Activated CD4-positive, alpha-beta memory T cell treated with anti-CD3 and anti-CD28 coated beads for 36 hours (primary cell): ENCODE measurements at places on chromosomes 2 and 18. TPM values are rescaled to one million over a fixed set of nuclear protein-coding genes. Genes with fewer than 3 reads are reported as not detected.
A peak's percentile ranks its signal among the peaks of the same experiment; 100 is the strongest.

- no peak for DNase-seq
These were observed 62.8 kb downstream of the AGFG1 start for GRCh38 chr2:227534714-227535113.

DNA sequence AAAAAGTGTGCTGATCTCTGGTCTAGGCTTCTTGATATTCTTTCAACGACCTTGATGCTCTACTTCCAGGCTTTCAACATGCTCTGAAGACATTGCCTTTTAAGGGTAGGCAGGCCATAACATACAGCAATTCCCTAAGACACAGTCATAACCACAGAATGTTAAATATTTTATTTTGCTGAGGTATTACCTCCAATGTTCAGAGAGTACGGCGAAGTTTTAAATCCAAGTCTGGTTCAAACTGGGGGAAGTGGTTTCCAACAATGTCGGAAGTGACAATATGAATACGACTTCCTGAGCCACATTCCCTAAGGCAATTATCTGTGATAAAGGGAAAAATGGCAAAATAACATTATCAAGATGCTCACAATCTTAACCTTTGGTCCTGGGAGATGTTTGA lies 1077.9 kb upstream of the PIK3C3 start:
- no peak for DNase-seq

DNA sequence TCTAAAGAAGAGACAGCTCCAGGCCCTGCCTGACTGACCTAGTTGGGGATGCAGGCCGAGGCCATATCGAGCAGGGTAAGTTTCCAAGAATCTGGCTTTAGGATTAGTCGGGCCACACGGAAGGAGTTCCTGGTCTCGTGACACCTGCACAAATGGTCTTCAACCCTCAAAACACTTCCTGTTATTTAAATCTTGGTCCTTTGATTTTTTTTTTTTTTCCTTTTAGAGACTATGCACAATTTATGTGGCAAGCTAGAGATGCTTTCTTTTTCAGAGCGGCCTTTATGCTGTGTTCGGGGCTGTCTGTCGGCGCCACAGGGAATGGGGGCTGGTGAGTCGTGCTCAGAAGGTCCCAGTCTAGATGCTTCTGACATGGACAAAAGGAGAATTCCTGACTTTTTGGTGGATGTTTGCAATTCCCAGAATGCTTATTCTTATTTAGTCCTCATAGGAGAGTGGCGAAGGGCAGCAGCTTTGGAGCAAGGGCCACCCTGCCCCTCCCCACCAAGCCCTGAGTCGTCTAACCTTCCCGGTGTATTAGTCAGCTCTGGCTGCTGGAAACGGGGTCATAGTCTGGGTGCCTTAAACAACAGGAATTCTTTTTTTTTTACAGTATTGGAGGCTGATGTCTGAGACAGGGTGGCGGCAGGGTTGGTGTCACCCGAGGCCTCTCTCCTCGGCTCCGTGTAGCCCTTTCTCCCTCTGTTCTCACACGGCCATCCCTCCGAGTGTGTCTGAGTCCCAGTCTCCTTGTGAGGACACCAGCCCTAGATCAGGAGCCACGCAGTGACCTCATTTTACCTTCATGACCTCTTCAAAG lies 27.4 kb downstream of the HPCAL1 start:
- DNase-seq: peak; percentile 38

GRCh38 chr18:11419338-11419737 lies 190.1 kb upstream of the SLC35G4 start:
- no peak for DNase-seq

DNA sequence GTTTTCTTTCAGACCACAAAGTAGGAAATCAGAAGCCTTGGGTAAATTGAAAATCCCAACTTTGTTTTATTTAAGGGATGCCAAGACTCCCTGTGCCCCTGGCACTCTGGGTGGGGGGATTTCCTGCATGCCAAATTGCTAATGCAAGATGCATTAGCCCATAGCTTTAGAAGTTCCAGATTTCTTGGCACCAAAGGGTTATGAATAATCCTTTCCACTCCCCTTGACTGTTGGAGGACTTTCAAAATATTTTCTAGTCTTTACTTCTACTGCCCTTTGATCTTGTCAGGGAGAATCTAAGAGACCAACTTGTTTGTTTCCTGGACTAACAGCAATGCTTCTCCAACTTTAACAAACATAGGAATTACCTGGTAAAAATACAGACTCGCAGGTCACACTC lies 81.8 kb upstream of the TGIF1 start:
- DNase-seq: no peak

DNA sequence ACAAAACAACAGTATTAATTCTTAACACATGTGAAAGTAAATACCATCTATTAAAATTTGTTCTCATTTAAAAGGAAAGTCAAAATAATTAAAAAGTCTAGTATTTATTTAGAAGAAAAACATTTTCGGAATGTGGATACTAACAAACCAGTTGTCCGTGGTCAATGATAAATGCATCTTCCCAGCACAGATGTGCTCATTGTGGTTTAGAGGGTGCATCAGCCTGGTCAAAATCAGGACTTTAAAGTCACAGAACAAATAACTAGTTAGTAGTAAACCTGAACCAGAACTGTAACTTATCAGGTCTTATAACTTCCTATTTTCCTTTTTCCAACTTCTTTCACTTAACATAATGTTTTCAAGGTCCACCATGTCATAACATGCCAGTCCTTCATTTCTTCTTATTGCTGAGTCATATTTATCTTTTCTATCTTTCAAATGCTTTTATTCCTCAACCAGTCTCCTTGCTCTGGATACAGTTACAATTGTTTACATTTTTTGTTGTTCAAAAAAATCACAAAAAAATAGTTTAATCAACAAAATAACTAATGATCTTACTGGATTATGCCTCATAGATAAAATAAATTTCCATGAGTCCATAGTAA lies 55.8 kb downstream of the ID2 start:
- DNase-seq: no peak

DNA sequence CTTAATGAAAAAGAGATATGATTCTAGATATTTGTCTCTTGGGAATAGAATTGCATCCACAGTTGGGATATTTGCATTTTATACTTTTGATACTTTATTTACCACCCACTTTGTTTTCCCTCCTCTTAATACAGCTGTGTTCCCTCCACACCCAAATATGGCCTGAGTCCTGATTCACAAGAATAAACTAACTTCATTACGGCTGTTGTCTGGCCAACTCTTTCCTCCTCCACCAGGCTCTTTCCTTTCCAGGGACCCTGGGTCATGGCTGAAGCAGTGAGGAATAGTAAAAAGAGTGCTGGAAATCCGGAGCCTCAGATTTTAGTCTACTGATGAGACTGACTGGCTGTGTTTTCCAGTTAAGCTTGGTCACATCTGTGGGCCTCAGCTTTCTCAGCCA lies 48.4 kb upstream of the STAM2 start:
- DNase-seq: no peak

- DNase-seq: no peak
These were observed 74.8 kb upstream of the COL5A2 start for GRCh38 chr2:189254268-189254883.

DNA sequence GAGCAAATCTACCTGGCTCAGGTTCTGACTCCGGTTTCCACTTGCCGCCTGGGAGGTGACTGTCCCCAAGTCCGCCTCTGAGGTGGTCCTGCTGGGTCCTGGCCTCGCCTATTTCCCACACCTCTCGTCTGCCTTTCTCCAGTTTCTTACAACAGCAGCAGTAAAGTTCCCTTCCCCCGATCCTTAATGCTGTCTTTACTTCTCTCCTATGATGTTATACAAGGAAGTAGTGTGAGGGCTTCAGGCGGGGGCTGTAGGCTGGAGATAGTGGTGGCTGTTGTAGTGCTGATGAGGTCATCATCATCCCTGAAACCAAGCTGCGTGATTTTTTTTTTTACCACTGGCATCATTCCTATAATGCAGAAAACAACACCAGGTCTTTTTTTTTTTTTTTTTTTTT lies 18.9 kb downstream of the TGIF1 start:
- DNase-seq: no peak

GRCh38 chr18:12656938-12657683 lies 796 bp downstream of the SPIRE1 start:
- peak; percentile 37 for DNase-seq

DNA sequence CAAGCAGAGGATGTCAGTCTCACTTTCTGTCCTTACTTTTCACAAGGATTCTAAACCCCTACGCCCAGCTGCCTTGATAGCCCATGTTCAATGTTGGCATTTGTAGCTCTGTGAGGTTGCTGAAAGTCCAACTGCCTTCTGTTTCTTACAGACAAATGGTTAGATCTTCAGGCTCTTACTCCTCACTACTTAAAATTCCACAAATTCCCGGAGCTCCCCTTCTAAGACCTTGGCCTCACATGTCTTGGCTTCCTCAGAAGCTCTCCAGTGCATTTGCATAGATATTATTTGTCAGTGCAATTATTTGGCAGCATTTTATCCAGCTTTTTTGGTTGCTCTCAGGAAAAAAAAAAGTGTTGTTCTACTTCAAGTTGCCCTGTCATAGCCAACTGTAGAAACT lies 453.7 kb upstream of the CELF4 start:
- no peak for DNase-seq

DNA sequence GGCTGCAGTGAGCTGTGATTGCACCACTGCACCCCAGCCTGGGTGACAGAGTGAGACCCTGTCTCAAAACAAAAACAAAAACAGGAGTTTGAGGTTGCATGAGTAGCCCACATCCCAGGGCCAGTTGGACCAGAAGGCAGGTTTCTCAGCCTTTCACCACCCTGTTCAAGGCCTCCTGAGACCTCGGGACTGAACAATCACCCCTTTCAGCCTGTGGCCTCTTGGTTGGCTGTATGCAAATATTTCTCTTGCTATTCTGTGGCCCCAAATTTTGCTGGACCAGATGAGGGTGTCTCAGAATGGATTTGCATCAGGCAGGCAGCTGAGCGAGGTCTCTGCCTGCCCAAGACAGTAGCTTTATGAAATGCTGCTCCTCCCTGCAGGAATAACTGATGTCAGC lies 56.9 kb downstream of the DPYSL5 start:
- no peak for DNase-seq

DNA sequence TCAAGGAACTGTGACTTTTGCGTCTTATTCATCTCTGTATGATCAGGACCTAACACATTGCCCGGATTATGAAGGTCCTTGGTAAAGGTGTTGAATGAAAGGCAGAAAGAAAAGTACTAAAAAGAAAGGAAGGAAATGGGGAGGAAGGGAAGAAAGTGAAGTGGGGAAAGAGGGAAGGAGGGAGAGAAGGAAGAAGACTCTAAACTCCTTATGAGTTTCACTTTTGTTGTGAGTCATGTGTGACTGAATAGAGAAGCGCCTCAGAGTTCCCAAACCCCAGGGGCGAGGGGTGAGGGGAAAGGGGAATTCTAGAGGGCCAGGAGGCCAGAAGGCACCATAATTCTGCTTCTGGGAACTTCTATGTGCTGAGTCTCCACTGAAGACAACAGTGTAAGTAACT lies 30.9 kb upstream of the OSBPL6 start:
- no peak for DNase-seq

DNA sequence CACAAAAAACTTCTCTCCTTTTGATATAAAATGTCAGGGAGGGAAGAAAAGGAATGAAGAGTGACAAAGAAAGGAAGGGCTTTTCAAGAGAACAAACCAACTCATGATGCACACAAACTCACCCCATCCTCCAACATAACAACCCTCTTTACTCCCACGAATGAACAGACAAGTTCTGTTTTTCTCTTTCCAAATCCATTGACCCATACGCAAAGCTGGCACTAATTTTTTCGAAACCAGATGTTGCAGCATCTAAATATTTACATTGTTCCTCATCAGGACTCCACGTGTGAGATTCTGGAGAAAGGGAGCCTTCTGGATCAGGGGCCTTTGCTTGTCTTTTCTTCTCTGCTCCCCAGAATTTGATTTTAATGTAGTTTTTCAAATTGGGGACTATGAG lies 143.3 kb upstream of the BCL2L11 start:
- DNase-seq: no peak

DNA sequence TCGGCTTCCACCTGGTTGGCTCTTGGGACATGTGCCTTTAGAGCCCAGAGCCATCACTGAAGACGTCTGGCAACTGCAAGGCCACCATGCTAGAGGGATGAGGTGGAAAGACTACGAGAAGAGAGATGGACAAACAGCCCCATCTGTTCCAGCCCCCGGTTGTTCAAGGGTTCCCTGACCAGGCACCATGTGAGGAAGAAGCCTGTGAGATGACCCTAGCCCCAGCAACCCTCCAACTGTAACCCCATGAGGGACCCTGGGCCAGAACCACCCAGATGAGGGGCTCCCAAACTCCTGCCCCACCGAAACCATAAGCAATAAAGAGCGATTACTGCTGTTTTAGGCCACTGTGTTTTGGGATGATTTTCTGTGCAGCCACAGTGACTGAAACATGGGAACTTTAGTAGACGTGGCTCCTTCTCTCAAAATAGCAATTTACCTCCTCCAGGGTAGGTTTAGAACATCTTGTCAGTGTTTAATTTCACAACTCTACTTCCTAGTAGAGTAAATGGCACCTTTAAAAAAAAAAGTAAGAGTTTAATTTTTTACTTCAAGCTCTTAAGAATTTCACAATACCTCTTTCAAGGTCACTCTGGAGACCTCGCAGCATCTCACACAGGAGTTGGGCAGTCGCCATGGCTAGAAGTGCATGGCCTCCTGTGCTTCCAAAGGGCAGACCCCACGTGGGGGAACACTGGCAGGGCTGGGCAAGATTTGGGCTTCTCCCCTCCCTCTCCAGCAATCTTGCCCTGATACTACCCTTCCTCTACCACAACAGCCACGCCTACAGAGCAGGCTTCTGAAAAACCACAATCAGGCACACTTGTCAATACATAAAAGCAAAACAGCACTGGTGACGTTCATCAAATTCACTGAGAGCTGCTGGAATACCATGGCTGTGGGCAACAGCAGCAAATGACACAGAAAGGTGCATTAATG lies 48.8 kb downstream of the TMEM163 start:
- peak; percentile 74 for DNase-seq

DNA sequence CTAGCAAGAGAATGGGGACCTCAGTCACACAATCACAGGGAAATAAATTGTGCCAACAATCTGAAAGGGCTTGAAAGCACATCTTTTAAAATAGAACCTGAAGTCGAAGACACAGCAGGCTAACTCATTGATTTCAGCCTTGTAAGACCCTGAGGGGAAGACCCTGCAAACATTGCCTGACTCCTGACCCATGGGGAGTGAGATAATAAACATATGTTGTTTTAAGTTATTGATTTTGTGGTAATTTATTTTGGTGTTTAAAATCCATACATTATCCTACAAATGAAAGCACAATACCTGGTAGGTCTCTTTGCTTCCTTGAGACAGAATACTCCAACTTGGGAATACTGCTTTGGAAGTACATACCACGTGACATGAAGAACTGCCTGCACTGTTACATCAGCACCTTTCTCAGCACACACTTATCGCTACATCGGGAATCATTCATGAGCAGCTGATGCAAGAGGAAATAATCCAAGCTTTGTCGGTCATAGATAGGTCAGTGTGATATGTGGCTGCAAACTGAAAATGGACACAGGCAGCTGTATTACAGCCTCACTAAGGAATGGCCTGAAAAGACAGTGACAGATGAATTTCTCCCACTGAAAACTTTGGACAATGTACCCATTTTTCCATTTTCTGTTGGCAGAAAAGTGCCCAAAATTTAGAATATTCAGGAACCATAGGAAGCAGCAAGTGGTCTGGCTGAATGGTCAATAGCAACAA lies 494.5 kb upstream of the MAP2 start:
- no peak for DNase-seq

GRCh38 chr2:105121434-105121833 lies 83.6 kb downstream of the MRPS9 start:
- no peak for DNase-seq

The ABHD1 gene
- total RNA-seq: 0.76 TPM

The RFX8 gene
- total RNA-seq: 0.90 TPM

The CCDC74B gene
- total RNA-seq: 3.2 TPM

The SRD5A2 gene
- not detected for total RNA-seq

The COL4A3 gene
- not detected for total RNA-seq

The CHST9 gene
- total RNA-seq: not detected

The PAX8 gene
- total RNA-seq: 2.6 TPM

The FNDC4 gene
- 0.22 TPM for total RNA-seq

The CDKL4 gene
- 0.14 TPM for total RNA-seq

The KCNE4 gene
- total RNA-seq: not detected

The SERPINB5 gene
- not detected for total RNA-seq
